ENCODE measurements at places on chromosomes 6 and 20.

- DNase-seq: no peak
Observed at GRCh38 chr6:133674661-133675060, 214.3 kb upstream of the TCF21 start.

- no peak for DNase-seq
Observed at GRCh38 chr6:3250231-3250675, 8.5 kb upstream of the PSMG4 start.

- DNase-seq: no peak
Observed at GRCh38 chr6:119428633-119429032, 79.1 kb upstream of the MAN1A1 start.

- DNase-seq: no peak
Observed at GRCh38 chr6:2407525-2407924, 162.1 kb upstream of the GMDS start.

- no peak for DNase-seq
Observed at GRCh38 chr20:50471231-50471630, 39.0 kb upstream of the PTPN1 start.

GRCh38 chr6:6840831-6841291, 252.3 kb downstream of the LY86 start:
- no peak for DNase-seq

DNA sequence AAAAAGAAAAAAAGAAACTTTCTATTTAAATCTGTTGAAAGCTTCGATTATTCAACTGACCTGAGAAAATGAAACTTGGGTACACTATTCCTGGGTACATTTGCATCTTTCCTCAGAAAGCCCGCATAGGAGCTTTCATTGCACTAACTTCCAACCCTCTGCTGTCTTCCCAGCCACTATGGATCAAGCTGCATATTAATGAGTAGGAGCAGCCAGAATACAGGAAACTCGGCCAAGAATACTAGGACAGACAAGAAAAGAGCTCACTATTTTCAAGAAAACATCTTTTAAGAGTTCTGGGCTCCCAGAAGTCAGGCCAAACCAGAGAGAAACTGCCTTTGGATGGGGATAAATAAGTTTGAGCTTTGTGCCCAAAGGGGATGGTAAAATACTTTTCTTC, 135.0 kb upstream of the CCDC28A start:
- no peak for DNase-seq

DNA sequence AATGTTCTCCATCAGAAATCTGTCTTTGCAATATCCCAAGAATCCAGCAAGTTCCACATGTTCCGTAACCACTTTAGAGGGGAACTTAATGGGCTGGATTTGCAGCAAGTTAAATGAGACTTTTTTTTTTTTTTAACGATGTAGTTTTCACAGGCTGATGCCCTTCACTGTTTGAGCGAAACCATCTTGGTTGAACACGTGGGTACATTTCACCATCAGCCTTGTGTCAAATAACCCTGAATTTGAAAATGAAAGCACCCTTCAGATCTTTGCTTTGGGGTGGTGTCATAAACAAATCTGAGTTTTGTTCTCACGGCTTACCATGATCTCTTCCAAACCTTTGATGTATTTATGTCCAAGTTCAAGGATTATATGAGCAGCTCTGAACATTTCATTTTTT, 73.7 kb upstream of the EXOC2 start:
- DNase-seq: peak; percentile 23

GRCh38 chr20:1707588-1708449, 50.2 kb upstream of the SIRPG start:
- DNase-seq: no peak

- no peak for DNase-seq
Observed at GRCh38 chr20:37161830-37162549, 17.1 kb upstream of the RPN2 start.

DNA sequence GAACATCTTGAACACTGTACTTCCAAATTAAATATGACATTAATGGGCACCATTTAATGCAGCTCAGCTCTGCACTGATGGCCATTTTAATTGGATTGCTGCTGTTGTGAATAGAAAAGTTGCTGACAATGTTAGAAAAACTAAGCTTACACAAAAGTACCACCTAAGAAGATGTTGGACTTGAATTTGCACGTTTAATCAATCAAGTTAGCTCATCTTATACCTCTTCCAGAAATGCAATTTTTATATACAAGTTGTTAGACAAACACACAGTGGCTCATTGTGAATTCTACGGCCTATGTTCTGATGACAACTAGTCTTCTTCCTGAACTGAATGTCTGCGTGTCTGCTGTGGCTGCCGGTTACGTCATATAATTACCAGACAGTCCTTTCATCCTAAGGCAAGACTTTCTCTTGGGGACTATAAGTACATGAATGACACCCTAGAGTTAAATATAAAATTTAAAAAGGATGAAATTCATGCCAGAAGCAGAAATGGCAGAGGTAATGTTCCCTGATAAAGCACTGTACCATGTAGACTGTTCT, 330.2 kb downstream of the EPM2A start:
- DNase-seq: no peak

GRCh38 chr20:63114006-63114692, 101.8 kb downstream of the YTHDF1 start:
- DNase-seq: no peak

- no peak for DNase-seq
Observed at GRCh38 chr6:51827580-51827979, 259.8 kb downstream of the PKHD1 start.

GRCh38 chr6:48378884-48379407, 267.9 kb upstream of the PTCHD4 start:
- DNase-seq: no peak

- no peak for DNase-seq
Observed at GRCh38 chr6:72561629-72562028, 60.2 kb upstream of the KCNQ5 start.

GRCh38 chr20:9919271-9920014, 80.6 kb upstream of the PAK5 start:
- DNase-seq: no peak

DNA sequence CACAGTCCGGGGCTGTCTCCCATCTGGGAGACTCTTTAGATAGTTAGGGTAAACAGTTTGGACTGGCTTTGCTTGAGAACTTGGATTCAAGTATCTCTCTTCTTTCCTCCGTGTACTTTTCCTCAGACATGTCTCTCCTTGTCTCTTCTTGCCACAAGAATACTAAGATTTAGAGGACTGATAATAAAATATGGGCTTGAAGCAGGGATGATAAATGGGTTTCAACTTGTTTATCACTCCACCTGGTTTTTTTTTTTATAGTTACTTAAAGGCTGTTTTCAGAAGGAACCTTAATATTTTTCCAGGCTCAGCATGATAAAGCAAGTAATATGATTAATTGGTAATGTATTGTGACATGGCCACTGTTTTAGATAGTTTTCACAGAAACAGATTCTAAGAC, 40.9 kb upstream of the KIF13A start:
- no peak for DNase-seq

All from EL (cell line).